ENCODE measurements at places on chromosomes 12 and 14.

DNA sequence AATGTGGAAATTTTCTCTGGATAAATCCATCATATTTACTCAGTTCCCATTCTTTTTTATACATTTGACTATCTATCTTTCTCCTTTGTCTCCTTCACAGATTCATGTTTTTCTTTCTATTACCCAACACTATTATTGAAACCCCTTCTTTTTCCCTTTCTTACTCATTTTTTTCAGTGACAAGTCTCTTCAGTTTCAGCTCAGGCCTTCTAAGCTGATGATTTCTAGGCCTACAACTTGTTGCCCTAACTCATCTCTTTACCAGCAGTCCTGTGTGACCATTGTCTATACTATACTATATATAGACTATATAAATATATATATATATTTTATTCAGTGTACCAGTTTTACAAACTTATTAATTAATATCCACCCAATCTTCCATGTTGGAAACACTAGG lies 31.8 kb downstream of the SLC16A7 start:
- no peak for DNase-seq

GRCh38 chr14:70770490-70770889 lies 38.8 kb downstream of the MAP3K9 start:
- no peak for DNase-seq

GRCh38 chr14:69876848-69877306 lies 2.3 kb upstream of the SMOC1 start:
- DNase-seq, result no peak

DNA sequence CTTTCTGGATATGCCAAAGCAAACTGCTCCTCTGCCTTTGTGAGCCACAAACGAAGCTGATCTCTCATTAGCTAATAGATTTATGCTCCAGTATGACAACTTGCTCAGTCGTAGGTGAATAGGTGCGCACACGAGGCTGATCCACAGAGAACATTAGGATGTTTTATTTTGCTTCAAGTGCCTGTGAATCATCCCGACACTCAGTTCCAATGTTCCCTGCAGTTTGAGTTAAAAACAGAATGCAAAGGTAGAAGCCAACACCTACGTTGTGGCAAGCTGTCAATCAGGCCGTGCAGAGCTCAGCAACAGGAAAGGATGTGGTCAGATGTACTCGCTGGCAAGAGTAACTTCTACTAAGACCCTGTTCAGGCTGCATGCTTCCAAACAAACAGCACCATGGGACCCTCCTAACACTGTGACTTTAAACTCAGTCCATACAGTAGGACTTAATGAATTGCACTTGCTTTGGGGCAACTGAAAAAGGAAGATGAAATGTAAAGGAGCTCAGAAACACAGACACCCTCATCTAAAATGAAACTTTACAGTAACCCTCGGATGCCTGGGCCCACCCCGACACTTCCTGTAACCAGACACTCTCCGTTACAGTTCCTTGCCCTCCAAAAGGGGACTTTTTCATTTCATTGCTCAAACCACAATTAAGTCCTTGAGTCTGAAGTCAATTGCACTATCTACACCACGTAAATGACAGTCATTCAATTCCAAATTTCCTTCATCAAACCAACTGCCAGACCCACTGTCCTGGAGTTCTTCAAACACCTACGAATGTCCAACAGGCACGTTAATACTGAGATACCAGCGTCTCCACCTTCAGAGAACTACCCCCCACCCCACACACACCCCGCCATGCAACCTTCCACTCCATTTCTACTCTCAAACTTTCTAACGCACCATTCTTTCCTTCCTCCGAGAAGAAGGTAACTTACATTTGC lies 1.6 kb downstream of the CCDC88C start:
- peak; percentile 51 for DNase-seq

GRCh38 chr14:50874757-50875156 lies 2.9 kb downstream of the ABHD12B start:
- no peak for DNase-seq

Measured in stimulated activated CD4-positive, alpha-beta T cell treated with anti-CD3 and anti-CD28 coated beads, Interleukin-2, amount 100 ng/mL, for 48 hours (primary cell).